NCI-H187 treated with DMSO at 0.1 percent for 48 hours (cell line): ENCODE measurements at places on chromosomes 1 and 21.

- DNase-seq, result no peak
These were observed 14.2 kb downstream of the COL6A2 start for GRCh38 chr21:46111857-46112724.

DNA sequence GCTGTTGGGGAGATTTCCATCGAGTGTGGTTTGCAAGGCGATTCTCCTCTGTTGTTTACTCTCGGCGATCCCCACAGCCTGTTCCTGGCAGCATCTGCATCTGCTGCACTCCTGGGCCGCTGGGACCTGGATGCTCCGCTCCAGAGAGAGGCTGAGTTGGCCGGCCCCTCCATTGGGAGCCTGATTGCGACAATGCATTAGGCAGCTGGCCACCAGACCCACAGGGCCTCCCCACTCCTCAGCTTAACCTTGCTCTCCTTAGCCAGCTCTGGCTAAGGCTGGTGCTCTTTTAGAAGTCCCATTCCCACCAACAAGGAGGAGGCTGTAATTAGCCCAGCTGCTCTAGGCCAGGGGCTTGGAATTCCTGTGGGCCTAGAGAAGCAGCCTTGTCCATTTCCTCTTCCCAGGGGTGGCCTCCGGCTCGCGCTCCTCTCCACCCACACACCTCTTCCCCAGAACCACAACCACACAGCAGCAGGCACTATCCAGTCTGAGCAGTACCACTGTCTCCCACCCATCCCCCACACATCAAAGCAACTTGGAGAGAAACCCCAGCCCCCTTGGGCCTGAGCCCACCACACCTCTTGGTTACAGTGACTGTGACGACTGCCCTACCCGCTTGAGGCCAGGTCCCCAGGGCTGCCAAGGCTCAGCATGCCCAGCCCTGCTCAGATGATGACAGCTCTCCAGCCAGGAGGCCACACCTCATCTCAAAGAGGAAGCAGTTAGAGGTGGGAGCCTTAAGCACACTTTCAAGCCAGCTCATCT, 193.8 kb upstream of the EDN2 start:
- no peak for DNase-seq

DNA sequence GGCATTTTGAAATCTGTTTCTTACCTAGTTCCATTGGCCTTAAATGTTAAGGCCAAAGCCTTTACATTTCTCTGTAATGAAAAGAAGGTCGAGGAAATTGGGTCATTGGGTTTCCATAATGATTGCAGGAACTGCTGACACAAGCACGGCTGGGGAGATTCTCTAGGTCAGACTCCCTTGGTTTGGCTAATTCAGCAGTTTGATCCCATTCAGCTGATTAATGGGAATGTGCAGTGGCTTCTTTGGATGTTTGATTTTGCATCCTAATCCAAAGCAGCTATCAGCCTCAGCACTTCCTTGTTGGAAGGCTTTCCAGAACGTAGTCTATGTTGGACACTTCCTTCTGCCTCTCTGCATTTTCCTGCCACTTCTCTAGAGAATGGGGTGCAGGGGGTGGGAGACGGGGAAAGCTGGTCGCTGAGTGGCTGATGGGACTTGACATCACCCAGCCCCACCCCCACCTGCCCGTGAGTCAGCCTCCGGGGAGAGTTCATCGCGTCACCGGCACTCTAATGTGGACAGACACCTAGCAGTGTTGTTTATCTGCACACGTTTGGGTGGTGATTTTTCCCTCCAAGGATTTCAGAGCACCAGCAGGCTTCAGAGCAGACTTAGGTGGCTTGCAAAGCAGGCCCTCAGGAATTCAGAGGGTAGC, 5.4 kb downstream of the PSEN2 start:
- DNase-seq, result no peak

DNA sequence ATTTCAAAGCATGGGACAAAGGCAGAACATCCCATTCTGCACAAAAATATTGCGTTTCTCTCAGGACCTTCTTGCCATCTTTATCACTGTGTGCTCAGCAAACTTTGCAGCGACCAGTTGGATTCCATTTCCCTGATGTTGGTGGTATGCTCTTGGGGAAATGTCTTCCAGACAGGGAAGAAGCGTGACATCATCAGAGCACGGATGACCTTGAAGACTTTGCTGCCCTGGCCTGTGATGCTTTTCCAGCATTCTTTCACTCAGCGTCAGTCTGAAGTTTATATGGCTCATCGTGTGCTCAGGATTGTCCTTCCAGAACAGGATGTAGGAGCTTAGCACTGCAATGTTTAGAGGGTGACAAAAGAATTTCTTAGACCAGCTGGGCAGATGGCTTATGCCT, 131.4 kb upstream of the F3 start:
- no peak for DNase-seq

DNA sequence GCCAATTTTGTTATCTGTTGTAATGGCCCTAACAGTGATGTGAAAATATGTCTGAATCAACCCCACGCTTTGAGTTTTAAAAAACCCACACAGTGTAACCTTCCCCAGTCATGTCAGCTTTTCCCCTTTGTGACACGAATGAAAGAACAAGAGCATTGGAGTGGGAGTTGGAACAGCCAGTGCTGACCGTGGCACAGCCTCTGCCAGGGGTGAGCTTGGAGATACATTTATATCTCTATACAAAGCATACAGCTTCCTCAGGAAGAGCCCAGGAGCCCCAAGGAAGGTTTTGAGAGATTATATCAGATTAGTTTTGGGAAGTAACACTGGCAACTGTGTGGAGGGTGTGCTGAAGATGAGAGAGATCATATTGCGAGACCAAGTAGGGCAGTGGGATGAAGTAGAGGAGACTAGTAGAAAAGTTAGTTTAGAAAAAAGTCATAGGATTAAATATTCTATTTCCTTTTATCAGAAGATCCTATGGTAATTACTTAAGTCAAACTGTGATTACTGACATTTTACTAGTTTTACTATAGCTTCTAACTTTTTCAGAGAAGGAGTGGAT, 15.9 kb downstream of the LRRC8B start:
- DNase-seq, result no peak

GRCh38 chr1:196890668-196891067, 2.8 kb downstream of the CFHR4 start:
- no peak for DNase-seq

- no peak for DNase-seq
These were observed at the start of gene LRRC7 for GRCh38 chr1:69567652-69568420. Gene LRRC7 (plus strand): TSS chr1:69567922. CDS start chr1:69568640, 718 bp downstream.

- no peak for DNase-seq
These were observed 815.1 kb downstream of the NCAM2 start for GRCh38 chr21:21813289-21813688.

- no peak for DNase-seq
These were observed 613.1 kb upstream of the PKN2 start for GRCh38 chr1:88070956-88071355.

GRCh38 chr1:6834366-6834765, 49.1 kb downstream of the CAMTA1 start:
- DNase-seq, result no peak

DNA sequence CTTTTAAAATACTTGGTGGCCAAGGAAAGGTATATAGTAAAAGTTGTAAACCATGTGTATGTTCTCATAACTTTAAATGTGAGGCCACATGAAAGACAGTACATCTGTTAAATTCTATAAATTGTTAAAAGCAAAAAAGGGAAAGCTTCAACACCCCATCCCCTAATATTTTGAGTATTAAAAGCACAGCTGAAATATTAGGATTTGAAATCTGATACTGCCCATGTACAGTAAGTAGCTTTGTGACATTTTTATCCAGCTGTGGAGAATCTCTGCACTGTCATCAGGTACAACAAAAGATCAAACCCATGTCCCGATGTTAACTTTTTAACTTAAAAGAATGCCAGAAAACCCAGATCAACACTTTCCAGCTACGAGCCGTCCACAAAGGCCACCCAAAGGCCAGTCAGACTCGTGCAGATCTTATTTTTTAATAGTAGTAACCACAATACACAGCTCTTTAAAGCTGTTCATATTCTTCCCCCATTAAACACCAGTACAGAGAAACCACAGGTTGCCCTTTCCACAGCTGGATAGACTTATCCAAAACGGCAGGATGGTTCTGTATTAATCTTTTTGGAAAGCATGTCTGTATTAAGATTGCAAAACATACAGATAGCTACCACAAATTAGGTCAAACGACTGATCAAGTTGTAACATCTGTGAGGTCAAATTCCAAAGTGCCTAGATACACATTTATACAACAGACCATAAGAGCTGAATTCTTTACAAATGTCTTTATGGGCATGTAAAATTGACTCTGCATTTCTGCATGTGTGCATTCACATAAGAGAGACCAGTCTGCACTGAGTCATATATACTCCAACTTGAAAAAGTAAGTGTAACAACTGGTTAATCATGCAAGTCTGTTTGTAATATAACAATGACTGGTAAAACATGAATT, 5.2 kb downstream of the IRF2BP2 start:
- no peak for DNase-seq

DNA sequence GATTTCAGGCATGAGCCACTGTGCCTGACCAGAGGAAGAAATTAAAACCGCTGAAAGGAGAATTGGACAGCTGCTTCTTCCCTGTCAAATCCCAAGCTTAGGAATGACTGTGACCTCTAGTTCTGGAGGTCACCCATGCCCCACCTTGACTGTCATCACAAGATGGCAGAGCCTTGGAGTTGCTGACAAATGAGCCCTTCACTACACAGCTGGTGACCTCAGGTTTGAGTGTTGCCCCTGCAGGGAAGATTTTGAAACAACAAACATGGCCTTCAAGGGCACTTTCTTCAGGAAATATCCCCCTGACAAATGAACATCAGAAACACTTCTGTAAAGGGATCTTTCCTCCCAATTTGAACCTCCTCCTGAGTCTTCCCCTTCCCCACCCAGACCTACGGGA, 6.9 kb upstream of the SLC45A3 start:
- DNase-seq, result no peak

DNA sequence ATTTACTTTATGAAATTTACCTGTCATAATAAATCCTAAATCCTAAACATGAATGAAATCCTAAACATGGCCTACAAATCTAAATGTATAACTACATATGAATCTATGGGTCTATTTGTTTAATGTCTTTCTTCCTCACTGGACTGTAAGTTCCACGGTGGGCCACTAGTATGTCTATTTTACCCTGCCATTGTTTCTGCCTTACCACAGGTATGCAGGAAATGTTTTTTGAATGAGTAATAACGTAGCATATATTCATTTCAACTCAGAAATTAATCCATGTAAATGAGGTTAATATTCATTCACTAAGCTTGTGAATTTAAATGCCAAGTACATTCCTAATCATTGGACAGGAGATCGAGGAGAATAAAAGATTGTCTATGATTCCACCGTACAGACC, 35.3 kb downstream of the B3GALNT2 start:
- DNase-seq, result no peak

DNA sequence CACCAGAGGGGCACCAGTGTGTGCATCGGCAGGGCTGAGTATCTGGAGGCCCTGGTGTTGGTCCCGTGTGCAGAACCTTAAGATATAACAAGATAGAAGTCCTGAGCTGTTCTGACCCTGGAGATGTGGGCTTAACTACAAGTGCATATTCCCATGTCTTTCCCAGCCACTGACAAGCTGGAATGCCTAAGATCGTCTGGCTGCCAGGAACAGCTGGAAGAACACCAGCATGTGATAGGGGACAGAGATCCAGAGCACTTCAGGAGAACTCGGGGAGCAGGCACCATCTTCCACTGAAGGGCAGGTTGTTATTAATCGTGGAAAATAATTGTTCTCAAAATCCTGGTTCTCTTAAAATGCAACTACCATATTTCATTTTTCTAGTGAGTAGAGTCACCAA, 419.9 kb upstream of the RUNX1 start:
- DNase-seq, result no peak
